GOT3 (cell line): ENCODE measurements at places on chromosomes 2 and 18.

DNA sequence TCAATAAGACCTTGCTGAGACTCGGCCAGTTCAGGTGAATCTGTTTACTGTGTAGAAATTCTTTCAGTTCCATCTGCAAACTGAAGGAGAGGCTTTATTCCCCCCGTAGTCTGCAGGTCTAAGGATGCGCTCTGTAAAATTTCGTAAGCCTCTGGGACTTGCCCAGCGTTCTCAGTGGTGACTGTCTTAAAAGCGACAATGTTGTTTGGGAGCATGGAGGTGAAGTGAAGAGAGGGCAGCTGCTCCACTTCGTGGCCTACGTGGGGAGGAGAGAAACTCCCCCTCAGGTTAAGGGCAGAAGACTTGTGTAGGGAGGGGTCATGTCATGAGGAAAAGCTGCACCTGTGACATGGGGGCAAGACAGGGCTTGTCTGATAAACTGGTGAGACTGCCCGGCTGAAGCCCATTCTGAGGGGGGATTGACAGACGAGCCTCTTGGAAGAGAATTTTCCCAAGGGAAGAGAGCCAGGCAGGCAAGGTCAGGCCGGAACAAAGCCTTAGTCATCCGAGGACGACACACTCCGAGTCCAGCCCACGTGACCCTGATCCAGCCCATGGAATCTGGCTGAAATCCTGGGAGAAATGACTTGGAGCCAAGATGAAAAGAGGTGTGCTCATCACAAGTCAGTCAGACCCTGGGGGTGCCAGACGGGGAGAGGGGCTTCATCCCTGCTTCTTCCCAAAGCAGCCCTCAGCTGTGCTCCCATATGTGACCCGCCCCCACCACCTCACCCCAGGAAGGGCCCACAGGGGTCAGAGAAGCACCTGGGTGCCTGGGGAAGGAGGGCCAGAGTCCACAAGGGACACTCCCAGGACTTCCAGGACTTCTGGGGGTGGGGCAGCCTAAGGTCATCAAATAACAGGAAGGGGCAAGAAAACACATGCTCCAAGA, 88.5 kb upstream of the SH3BP4 start:
- DNase-seq: no peak

DNA sequence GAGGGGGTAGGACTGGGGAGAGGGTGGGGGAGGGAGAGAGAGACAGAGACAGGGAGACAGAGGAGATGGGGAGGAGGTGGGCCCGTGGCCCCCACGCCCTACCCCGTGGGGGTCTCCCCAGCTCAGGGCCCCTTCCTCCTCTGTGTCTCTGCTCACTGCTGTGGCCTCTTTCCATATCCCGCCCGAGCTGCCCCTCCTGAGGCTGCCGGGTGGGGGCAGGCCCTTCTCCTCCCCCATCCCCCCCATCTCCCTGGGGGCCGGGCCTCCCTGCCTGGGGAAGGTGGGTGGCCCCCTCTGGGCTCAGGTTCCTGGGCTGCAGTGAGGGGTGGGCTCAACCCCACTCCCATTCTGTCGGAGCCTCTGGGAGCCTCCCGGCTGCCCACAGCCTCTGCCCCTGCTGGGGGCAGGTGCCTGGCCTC, 332 bp upstream of the PDCD1 start:
- DNase-seq: no peak

DNA sequence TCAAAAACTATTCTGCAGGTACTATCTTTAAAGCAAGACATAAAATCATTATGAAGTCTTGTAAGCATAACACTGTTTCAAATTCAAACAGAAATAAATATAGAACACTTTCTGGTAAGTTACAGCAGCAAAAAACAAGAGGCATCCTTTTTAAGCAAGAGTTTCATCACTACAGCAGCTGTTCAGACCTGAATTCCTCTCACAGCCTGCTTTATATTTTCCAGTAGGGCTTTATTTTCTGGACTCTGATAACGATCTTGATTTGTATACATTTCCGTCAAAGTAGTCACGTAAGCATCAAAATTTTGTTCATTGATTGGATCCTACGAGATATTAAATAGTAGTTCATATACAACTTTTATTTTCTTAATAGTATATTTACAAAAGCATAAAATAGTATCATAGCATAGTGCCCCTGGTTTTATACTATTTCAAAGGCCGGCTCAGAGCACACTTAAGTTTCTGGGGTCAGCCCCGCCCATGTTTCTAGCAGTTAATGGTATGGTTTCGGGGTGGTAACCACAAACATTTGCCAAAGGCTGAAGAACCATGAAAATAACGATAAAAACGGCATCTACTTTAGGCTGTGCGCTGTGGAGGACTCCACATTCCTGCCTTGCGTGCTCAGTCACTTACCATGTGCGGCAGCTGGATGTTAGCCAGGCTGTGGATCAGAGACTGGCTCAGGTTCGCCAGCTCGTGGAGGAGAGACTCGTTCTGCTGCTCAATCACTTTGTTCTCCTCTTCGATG, 47.5 kb upstream of the PXDN start:
- no peak for DNase-seq

GRCh38 chr2:84991404-84992160, 20.6 kb downstream of the KCMF1 start:
- no peak for DNase-seq

DNA sequence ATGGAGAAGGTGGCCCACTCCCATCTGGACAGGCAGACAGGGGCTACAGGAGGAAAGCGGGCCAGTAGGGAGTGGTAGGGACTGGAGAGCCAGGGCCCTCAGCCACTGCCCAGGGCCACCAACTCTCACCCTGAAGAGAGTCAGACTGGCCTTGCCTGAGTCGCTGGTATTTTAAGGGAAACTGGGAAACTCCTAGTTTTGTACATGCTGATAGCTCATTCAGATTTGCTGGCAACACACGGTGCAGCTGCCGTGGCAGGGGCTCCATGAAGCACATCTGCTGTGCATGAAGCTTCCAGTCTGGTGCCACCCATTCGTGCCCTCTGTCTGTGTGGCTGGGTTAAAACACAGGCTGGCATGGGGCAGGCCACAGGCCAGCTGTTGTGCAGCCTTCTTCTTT, 137.3 kb upstream of the GLI2 start:
- DNase-seq: no peak

- DNase-seq: no peak
Observed at GRCh38 chr2:29189052-29189451, 73.8 kb downstream of the CLIP4 start.

DNA sequence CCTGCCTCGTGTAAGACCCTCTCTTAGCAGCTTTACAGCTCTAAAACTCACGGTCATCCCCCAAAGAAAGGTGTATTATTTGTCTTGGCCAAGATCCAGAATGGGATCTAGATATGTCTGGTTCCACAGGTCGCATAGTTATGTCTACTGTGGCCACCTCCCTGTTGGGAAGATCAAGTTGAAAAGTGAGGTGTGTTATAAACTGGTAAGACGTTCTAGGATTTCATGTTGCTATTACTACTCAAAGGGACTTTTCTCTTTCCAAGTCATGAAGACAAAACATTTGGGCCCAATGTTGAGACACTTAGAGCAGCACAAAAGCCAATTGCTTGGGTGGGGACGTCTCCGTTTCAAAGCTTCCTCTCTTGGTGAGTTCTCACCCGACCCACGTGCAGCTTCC, 766.0 kb downstream of the RNF144A start:
- DNase-seq: no peak

- no peak for DNase-seq
Observed at GRCh38 chr2:861655-862354, 88.8 kb upstream of the SNTG2 start.

- DNase-seq: no peak
Observed at GRCh38 chr2:130825966-130826253, 10.8 kb upstream of the ARHGEF4 start.

GRCh38 chr2:200772620-200773019, 39.1 kb upstream of the BZW1 start:
- DNase-seq: no peak

DNA sequence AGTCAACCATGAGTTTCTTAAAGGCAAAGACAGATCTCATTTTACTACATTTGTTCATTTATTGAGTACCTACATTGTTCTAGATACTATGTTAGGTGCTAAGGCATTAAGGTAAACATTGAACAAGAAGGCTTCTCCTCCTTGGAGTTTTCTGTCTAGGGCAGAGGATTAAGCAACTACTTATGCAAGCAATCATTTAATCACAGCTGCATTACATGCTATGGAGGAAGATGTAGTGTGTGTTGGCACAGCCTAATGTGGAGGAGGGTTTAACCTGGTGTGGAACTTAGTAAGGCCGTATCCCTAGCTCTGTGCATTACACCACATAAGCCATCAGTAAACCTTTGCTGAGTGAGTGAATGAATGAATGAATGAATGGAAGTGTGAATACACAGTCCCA, 106.5 kb upstream of the MAP3K20 start:
- DNase-seq: no peak

DNA sequence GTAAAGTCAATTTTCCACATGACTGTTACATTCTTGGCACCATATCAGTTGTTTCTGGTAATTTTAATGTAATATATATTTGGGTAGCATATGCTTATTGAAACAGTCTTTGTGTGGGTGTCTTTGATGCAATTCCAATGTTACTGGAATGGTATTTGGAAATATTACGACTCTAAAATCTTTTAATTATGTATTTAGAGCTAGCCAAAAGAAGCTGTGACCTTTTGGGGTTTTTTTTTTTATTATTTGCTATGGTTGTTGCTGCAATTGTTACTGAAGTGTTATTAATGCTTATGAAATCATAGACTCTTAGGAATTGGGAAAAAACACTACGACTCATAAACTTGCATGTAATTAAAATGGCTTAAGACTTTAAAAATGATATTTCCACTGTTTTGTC, 95.9 kb downstream of the AOX1 start:
- no peak for DNase-seq

DNA sequence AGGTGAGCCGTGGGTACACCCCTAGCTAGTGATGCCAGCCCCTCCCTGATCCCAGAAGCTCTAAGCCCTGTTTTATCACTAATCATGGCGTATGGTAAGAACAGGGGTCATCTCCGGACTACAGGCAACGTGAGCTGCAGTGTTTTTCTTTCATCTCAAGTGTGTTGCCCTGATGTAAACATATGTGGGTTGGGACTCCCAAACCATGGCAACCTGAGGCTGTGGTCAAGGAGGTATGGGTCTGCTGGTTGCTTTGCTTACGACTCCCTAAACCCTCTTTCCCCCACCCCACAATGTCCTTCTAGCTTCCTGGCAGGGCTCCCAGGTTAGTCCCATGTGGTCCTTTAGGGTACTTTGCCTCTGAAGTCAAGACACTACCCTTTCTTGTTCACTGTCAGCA, 53.6 kb upstream of the AFF3 start:
- DNase-seq: no peak

DNA sequence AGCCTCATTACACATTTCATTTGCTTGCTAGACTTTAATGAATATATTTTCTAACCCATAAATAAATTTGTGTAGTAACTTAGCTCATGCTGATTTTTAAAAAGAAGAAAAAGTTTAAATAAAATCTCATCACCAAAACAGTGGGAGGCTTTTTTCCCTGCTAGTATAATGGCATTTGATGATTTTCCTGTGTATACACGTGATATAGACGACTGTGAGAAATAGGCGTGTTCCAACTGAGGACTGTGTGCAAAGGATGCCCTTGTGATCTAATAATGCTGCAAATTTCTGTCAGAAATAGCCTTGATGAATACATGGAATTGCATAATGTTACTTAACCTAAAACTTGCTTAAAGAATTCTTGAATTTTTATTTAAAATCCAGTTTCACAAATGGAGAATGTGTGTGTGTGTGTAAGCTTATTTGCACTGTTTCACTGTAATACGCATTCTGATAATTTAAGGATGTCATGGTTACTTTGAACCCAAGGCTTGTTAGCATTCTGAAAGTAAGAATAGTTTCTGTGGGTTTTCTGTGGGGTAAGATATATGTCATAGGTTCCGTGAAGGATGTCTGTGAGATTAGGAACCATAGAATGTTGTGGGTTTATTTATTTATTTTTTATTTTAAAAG, 178.0 kb downstream of the DLGAP1 start:
- DNase-seq: no peak

DNA sequence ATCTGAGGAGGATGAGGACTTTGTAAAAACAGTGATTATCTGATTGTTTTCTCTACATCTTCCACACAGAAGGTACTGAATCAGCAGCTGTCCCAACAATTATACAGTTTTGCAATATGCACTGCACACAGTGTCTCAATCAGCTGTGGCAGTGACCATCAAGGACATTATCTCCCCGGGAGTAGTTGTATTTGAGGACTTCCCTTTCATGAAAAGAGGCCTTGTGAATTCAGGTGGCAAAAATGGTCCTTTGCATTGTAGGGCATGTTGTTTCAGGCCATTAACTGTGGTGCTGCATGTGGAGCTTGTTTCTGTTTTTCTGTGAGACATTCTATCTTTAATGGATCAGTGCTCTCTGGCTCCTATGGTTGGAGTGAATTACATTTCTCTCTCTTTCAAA, 779.4 kb upstream of the FSHR start:
- no peak for DNase-seq

GRCh38 chr2:102018823-102019445, 27.2 kb downstream of the IL1R2 start:
- DNase-seq: no peak

- no peak for DNase-seq
Observed at GRCh38 chr18:78526923-78527711, 452.5 kb upstream of the SALL3 start.

- DNase-seq: no peak
Observed at GRCh38 chr2:234288974-234289455, 207.9 kb downstream of the ARL4C start.

- no peak for DNase-seq
Observed at GRCh38 chr2:38722271-38723061, 28.7 kb downstream of the SRSF7 start.

- no peak for DNase-seq
Observed at GRCh38 chr2:25617948-25618646, 55.3 kb downstream of the DTNB start.

DNA sequence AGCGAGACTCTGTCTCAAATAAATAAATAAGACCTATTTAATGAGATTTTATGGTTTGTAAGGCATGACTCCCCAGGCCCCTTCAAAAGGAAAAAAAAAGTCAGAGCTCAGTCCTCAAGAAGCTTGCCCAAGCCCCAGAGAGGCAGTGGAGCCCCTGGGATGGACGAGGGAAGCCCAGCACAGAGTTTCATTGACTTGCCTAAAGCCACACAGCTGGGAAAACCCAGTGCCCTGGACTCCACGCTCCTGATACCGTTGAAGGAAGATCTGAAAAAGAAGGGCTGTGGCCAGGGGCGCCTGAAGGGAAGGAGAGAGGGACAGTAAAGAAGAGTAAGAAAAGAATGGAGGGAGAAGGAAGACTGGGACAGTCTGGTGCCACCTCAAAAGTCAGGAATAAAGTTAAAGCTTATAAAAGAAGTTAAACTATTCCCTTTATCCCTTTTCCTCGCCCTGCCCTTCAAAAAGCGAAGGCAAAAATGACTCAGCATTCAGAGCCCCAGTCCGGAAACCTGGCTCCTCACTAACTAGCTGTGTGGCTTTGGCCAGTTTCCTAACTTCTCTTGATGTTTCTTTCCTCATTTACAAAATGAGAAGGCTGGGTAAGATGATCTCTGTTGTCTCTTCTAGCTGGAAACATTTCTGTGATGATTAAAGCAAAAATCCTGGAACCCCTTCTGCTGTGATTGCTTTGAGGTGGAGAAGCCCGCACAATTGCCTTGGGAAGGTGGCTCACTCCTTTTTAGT, 46.7 kb downstream of the LYPD1 start:
- DNase-seq: no peak
